ENCODE measurements at places on chromosomes 12 and 14.

- DNase-seq = no peak
Observed at GRCh38 chr14:89848165-89848564, 106.4 kb downstream of the EFCAB11 start.

DNA sequence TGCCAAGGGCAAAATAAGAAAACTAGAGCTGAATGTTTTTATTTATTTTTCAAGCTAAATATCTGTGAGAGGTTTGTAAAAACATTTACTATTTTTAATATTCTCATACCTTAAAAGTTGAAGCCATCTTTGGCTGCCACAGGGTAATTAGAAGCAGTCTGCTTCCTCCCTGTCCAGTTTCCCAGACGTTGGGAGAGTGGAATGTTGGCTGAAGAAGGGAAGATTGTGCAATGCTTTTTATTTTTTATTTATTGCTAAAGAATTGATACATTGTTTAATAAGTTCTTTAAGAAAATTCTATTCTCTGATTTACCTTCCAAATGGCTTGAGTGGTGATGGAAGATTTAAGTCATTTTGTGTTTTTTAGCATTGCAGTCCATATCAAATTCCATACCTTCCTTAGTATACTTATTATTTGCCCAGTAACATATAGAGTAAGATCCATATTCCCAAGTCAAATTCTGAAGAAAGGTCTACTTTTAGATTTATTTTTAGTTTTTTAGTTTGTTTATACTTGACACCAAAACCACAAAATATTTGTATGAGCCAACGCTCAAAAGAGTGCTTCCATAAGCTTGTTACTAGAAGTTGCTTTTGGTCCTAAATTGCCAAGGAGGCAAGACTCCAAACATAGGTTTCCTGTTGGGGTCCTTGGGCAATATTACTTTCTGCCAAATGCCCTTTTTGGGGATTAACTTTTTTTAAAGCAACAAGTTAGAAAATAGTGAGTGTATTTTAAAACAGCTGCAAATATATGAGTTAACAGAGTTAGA, 124.0 kb upstream of the CPM start:
- no peak for DNase-seq

GRCh38 chr12:3220382-3221321, 143.5 kb downstream of the TSPAN9 start:
- no peak for DNase-seq

GRCh38 chr14:74202113-74202512, 37.1 kb upstream of the VSX2 start:
- no peak for DNase-seq

- DNase-seq = no peak
Observed at GRCh38 chr14:49942090-49942489, 49.2 kb downstream of the ARF6 start.

DNA sequence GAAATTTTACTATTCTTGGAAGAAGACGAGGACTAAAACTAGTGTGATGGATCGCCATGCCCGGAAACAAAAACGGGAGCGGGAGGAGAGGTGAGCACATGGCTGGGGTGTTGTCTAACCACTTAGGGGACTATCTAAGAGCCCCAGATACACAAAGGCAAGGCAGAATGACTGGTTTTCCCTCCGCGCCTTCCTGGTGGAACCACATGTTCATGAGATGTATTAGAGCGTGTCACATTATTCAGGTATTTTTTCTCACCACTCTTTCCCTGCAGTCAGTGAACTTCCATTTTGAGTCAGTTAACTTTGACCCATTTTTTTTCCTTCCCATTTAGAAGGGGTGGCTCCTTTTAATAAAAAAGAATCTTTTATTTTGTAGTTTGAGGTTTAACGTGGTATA, 68.8 kb upstream of the TRAF3 start:
- no peak for DNase-seq

DNA sequence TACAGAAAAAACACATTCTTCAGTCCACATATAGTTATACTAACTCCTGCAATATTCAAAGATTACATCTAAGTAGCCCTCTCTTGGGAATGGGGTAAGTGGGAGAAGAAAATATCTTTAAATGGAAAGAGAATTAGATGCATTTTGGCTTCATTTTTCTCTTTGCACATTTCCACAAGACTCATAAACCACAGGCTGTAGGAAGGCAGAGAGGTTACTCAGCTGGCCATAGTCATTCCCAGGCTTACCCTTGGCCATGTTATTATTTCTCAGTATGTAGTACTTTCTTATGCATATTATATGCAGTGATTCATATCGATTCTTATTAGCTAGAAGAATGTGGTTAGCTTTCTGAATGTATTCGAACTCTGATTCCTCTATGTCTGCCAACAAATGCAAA, 92.2 kb downstream of the PTPRR start:
- no peak for DNase-seq

DNA sequence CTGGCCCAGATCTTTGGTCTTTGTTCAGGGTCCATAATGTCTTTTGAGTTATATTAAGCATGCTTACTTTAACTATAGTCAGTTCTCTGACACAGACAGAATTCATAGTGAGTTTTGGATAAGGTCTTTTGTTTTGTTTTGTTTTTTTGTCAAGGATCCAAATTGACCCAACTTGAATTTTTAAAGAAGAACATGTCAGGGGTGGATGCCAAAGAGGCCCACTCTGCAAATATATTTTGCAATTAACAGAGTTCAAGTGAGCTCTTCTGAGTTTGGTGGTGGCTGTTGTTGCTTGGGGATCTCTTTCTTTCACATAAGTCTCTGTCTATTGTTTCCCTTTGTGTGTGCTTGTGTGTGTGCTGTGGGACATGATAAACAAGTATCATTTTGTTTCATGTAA, 34.4 kb upstream of the PMCH start:
- no peak for DNase-seq
